IMR-90 (cell line): ENCODE measurements at places on chromosomes 5 and 9.
A peak's percentile ranks its signal among the peaks of the same experiment; 100 is the strongest.

- H3K4me3 ChIP-seq = no peak overlapping the region
- no peaks in the 10 kb centered on the region for H3K4me1 ChIP-seq
- no peaks in the 10 kb centered on the region for H3K36me3 ChIP-seq
- H3K27ac ChIP-seq = no peak overlapping the region
- DNase-seq = no peak
Measured at GRCh38 chr9:37398464-37399025, 24.0 kb upstream of the GRHPR start.

GRCh38 chr5:72009280-72009679, 98.0 kb upstream of the MAP1B start:
- H3K36me3 ChIP-seq = no peaks in the 10 kb centered on the region
- H3K4me1 ChIP-seq = no peaks in the 10 kb centered on the region
- H3K27me3 ChIP-seq = peaks cover 33% of the 10 kb centered on the region
- H3K4me3 ChIP-seq = no peak overlapping the region
- no peak for DNase-seq

DNA sequence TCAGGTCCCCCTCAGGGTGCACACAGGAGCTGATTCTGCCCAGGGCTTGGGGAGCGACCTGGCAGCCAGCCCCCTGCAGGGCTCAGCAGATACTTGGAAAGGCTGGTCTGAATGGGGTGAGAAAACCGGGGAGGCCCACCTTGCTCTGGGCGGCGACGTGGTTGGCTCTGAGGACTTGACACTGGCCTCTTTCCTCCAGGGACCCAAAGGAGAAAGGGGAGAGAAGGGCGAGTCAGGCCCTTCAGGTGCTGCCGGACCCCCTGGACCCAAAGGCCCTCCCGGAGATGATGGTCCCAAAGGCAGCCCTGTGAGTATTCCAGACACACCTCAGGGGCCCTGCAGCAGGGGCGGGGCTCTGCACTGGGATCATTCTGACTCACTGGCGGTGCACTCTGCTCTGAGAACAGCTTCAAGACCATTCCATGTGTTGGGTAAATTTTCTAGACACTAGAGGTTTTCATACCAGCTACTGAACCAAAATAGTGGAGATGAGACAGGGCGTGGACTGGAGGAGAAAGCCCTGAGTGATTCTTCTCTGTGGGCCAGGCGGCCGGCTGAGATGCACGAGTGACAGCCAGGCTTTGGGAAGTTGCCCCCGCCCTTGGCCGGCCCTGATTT, 65.9 kb upstream of the FCN2 start:
- peaks cover 87% of the 10 kb centered on the region for H3K36me3 ChIP-seq
- H3K27me3 ChIP-seq = no peaks in the 10 kb centered on the region
- H3K4me1 ChIP-seq = peaks cover 40% of the 10 kb centered on the region
- peak; percentile 67 for DNase-seq
- no peak overlapping the region for H3K4me3 ChIP-seq

DNA sequence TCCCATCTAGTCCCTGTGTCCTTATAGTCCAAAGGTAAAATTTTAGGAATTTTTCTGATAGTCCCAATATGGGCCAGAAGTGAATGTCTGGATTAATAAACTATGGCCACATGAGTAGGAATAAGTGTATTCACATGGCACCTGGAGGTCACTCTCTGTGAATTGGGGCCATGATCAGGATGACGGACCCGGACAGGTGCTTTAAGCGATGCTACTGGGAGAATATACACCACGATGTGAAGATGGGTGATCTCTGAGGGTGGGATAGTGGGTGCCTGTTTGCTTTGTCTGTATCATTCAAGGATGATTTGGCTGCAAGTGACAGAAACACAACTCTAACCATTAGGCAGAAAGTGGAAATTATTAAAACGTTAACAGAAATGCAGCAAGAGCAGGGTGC, 101.2 kb downstream of the UGCG start:
- no peak for DNase-seq
- no peak overlapping the region for H3K4me3 ChIP-seq
- H3K4me1 ChIP-seq = peaks cover 10% of the 10 kb centered on the region
- H3K27ac ChIP-seq = no peak overlapping the region
- no peaks in the 10 kb centered on the region for H3K36me3 ChIP-seq

DNA sequence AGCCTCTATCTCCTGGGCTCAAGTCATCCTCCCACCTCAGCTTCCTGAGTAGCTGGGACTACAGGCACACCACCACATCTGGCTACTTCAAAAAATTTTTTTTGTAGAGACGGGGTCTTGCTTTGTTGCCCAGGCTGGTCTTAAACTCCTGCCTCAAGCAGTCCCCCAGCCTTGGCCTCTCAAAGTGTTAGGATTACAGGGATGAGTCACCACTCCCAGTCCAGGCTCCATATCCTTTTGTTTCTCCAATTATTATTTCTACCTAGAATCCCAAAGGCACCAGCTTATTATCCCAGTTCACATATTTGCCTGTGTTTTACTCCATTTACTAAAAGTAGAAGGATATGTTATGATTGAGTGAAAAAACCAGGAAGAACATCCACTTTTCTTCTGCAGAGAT, 84.9 kb downstream of the TEK start:
- H3K4me3 ChIP-seq = no peak overlapping the region
- peak; percentile 33 for DNase-seq
- peaks cover 12% of the 10 kb centered on the region for H3K36me3 ChIP-seq
- H3K27me3 ChIP-seq = no peaks in the 10 kb centered on the region
- H3K27ac ChIP-seq = peak overlapping the region; percentile 28
- peaks cover 17% of the 10 kb centered on the region for H3K4me1 ChIP-seq

DNA sequence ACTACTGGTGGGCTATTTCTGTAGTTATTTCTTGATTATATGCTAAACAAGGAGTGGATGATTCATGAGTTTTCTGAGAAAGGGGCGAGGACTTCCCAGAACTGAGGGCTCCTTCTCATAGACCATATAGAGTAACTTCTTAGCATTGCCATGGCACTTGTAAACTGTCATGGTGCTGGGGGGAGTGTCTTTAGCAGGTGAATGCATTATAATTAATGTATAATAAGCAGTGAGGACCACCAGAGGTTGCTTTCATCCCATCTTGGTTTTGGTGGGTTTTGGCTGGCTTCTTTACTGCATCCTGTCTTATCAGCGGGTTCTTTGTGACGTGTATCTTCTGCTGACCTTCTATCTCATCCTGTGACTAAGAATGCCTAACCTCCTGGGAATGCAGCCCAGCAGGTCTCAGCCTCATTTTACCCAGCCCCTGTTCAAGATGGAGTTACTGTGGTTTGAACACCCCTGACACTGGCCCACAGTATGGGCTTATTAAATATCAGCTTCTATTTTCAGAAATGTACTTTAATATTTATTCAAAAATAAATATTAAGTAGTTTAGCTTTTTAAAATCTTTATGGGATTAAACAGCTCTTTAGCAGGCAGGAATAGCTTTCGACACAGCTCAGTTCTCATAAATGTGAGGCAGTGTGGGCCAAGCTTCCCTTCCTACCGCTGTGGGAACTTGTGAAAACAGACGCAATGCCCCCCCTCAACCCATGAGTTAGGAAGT, 44.4 kb downstream of the GALNT12 start:
- no peak overlapping the region for H3K4me3 ChIP-seq
- no peaks in the 10 kb centered on the region for H3K36me3 ChIP-seq
- H3K4me1 ChIP-seq = peaks cover 11% of the 10 kb centered on the region

DNA sequence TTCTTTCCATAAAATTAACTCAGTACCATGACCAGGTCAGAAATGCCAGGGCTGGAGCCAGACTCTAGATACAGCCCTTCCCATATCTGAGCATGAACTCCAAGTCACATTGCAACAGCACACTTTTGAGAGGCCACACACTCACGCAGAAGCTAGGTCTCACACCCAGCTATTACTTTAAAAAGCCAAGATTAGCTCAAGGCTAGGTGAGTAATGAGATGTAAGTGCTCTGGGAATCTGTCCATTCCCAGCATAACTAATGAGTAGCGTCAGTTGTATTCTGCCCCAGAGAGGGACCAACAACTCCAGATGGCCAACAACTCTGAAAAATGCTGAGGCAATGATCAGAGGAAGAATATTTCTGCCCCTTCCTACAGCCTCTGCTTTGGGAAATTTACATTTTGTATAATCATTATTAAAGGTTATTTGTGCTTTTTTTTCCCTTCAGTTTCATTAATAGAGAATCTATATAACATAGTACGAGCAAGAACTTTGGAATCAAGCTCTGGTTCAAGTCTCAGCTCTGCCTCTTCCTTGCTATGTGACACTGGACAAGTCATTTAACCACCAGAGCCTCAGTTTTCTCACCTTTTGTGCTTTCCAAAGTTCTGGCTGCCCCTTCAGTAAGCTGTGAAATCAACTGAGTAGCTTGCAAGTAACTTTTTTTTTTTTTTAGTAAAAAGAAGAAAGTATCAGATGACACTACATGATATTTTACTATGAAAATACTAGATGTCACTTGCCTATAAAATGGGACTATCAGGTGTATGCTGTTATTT, 118.3 kb downstream of the NR6A1 start:
- no peaks in the 10 kb centered on the region for H3K27me3 ChIP-seq
- peaks cover 6% of the 10 kb centered on the region for H3K4me1 ChIP-seq
- H3K4me3 ChIP-seq = no peak overlapping the region
- no peaks in the 10 kb centered on the region for H3K36me3 ChIP-seq
- DNase-seq = peak; percentile 88

DNA sequence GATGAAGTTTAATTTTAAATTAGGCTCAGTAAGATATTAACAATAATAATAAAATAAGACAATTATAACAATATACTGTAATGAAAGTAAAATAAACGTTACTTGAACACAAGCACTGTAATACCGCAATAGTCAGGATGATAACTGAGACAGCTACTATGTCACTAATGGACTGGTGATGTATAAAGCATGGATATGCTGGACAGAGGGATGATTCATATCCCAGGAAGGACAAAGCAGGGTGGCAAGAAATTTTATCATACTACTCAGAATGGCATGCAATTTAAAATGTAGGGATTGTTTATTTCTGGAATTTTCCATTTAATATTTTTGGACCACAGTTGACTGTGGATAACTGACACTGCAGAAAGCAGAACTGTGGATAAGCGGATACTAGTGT, 196.9 kb downstream of the VPS13A start:
- no peak overlapping the region for H3K4me3 ChIP-seq
- H3K27ac ChIP-seq = no peak overlapping the region
- H3K4me1 ChIP-seq = no peaks in the 10 kb centered on the region
- DNase-seq = peak; percentile 60

- no peak for DNase-seq
- no peaks in the 10 kb centered on the region for H3K36me3 ChIP-seq
- no peak overlapping the region for H3K27ac ChIP-seq
- no peak overlapping the region for H3K4me3 ChIP-seq
Measured at GRCh38 chr5:60779466-60779865, 64.6 kb downstream of the ELOVL7 start.

- no peak for DNase-seq
- H3K36me3 ChIP-seq = no peaks in the 10 kb centered on the region
- no peaks in the 10 kb centered on the region; the same call in 1 of the 2 replicates for H3K4me1 ChIP-seq
- H3K4me3 ChIP-seq = peak overlapping the region; percentile 67
- peak overlapping the region; percentile 8 for H3K27ac ChIP-seq
- no peaks in the 10 kb centered on the region for H3K27me3 ChIP-seq
Measured at GRCh38 chr5:108728566-108729241, 19.0 kb upstream of the FER start.

DNA sequence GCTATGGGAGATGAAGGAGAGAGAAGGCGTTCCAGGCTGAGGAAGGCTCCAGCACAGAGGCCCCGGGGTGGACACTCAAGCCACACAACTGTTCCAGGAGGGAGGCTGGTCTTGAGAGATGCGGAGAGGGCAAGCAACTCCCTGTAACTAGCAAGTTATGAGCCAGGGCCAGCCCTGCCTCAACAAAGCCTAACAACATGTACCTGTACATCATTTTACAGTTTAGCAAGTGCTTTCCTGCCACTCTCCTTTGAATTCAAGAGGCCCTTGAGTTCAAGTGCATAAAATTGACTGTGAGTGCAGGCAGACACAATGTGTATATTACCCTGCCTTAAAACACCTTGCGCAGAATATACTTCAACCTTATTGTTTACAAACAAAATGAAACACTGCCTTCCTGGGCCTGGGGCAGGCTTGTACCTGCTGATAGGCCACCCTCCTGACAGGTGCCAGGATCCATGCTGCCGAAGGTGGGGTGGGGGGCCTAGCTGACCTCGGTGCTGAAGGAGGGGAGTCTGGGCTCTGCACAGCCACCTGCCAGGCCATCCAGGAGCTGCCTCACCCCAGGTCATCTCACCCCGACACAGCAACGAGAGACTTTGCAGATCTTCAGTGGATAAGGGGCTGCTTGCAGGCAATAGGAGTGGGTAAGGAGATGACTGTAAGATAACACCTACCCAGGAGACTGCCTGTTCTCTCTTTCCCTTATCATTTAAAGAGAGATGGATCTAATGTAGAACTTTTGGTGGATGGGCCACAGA, 80.0 kb downstream of the PPARGC1B start:
- no peak overlapping the region for H3K27ac ChIP-seq
- no peaks in the 10 kb centered on the region for H3K36me3 ChIP-seq
- H3K4me3 ChIP-seq = no peak overlapping the region
- DNase-seq = no peak
- peaks cover 10% of the 10 kb centered on the region for H3K4me1 ChIP-seq

- H3K4me1 ChIP-seq = no peaks in the 10 kb centered on the region
- H3K27ac ChIP-seq = no peak overlapping the region
- no peak for DNase-seq
- H3K27me3 ChIP-seq = no peaks in the 10 kb centered on the region
- no peaks in the 10 kb centered on the region for H3K36me3 ChIP-seq
- no peak overlapping the region for H3K4me3 ChIP-seq
Measured at GRCh38 chr5:67900514-67900913, 315.0 kb upstream of the PIK3R1 start.

- peaks cover 7% of the 10 kb centered on the region; the same call in 1 of the 2 replicates for H3K4me1 ChIP-seq
- no peaks in the 10 kb centered on the region for H3K27me3 ChIP-seq
- H3K4me3 ChIP-seq = no peak overlapping the region
- H3K36me3 ChIP-seq = peaks cover 23% of the 10 kb centered on the region
- H3K27ac ChIP-seq = no peak overlapping the region
Measured at GRCh38 chr5:180339583-180340183, 13.5 kb downstream of the GFPT2 start.

- DNase-seq = peak; percentile 79
- peaks cover 12% of the 10 kb centered on the region for H3K4me1 ChIP-seq
- peak overlapping the region; percentile 74 for H3K4me3 ChIP-seq
- peak overlapping the region; percentile 74 for H3K27ac ChIP-seq
- no peaks in the 10 kb centered on the region for H3K36me3 ChIP-seq
Measured at GRCh38 chr5:132294728-132295504, 722 bp downstream of the SLC22A4 start.

DNA sequence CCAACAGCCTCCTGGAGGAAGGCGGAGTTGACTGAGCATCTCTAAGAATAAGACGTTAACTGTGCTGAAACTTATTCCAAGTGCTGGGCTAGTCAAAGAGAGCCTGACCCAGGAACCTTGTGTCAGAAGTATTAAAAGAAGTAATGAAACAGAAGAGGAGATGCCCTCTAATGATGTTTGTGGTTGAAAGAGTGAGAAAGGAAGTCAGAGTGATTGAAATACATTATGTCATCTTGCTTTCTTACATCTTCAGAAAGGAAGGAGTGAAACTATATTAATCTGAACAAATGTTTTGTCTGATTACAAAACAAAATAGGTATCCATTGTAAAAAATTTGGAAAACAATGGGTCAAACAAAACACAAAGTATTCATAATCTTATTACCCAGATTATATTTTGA, 460.7 kb downstream of the NTRK2 start:
- H3K27me3 ChIP-seq = no peaks in the 10 kb centered on the region
- no peak overlapping the region for H3K27ac ChIP-seq
- DNase-seq = no peak
- no peak overlapping the region for H3K4me3 ChIP-seq
- no peaks in the 10 kb centered on the region for H3K36me3 ChIP-seq

GRCh38 chr5:28523888-28524635, 1485.7 kb upstream of the CDH9 start:
- H3K36me3 ChIP-seq = no peaks in the 10 kb centered on the region
- H3K4me1 ChIP-seq = no peaks in the 10 kb centered on the region
- H3K4me3 ChIP-seq = no peak overlapping the region
- peak; percentile 53 for DNase-seq
- H3K27me3 ChIP-seq = no peaks in the 10 kb centered on the region
